ENCODE measurements at places on chromosomes 2 and 18. TPM values are rescaled to one million over a fixed set of nuclear protein-coding genes. Genes with fewer than 3 reads are reported as not detected.
A peak's percentile ranks its signal among the peaks of the same experiment; 100 is the strongest.

DNA sequence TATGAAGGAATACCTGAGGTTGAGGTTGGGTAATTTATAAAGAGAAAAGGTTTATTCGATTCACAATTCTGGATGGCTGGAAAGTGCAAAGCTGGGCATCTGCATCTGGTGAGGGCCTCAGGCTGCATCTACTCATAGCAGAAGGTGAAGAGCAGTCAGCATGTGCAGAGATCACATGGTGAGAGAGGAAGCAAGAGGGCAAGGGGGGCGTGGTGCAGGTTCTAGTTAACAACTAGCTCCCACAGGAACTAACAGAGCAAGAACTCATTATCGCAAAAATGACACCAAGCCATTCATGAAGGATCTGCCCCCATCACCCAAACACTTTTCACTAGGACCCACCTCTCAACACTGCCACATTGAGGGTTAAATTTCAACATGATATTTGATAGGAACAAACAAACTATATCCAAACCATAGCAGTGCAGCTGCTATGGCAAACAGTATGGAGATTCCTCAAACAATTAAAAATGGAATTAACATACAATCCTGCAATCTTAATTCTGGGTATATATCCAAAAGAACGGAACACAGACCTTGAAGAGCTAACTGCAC lies 72.8 kb upstream of the LDLRAD4 start:
- DNase-seq = no peak

GRCh38 chr2:10413991-10414451 lies 34.1 kb downstream of the ODC1 start:
- no peak for DNase-seq

Gene CD28
- 5.5 TPM for total RNA-seq

Gene PCBP1
- total RNA-seq = 80.8 TPM

DNA sequence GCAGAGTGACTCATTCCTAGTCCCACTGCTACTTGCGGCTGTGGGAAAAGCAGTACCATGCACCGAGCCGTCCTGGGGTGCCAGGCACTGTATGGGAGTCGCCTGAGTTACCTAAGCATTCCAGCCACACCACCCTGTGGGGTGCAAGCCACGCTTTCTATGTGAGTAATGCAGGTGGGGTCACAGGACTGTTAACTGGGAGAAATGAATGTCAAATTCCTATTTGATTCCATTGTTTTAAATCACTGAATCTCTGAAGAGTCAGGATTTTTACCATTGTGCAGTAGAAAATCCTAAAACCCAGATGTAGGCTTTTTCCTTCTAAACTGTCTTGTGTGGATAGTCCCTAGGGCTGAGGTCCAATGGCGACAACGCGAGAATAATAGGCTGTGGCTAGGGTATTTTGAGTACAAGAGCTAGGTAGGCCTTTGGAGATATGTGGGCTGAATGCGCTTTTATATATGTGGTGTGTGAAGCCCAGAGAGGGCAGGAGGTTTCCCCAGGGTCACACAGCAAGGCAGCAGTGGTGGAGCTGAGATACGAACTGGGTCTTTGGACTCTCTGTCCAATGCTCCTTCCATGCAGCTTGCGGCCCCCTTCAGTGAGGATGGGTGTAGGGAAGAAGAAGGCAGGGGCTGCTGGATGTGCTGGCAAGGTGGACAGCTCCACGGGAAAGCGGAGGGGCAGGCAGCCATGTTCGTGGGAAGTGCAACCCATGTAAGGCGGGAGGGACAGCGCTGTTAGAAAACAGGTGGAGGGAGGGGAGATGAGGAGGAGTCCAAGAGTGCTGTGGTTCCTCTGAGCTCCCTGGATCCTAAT lies 83.2 kb downstream of the DDX1 start:
- no peak for DNase-seq

Gene DGKD
- total RNA-seq = 27.6 TPM

DNA sequence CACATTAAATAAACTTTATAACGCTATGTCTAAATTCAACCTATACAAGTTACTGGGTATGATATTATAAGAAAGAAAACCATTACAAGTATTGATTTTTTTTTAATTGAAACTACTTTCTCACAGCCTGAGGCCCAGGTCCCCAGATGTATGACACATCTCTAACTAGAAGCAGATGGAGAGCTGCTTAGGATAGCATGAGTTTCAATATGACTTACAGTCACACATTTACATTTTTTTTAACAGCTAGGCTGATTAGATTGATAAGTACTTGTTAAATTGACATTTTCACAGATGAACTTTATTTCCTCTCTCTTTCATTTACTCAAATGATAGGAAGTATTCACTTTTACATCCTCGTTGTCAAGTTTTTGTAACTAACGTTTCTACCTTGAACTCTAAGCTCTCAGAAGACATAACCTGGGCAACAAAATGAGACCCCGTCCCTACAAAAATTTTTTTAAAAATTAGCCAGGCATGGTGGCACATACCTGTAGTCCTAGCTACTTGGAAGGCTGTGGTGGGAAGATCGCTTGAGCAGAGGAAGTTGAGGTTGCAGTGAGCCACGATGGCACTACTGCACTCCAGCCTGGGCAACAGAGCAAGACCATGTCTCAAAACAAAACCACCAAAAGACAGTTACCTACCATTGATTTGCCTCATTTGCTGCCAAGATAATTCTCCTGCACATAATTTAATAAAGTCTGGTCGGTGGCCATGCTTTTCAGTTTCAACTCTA lies 52.4 kb downstream of the STK39 start:
- DNase-seq = no peak

Gene DNMT3A
- 36.7 TPM for total RNA-seq

DNA sequence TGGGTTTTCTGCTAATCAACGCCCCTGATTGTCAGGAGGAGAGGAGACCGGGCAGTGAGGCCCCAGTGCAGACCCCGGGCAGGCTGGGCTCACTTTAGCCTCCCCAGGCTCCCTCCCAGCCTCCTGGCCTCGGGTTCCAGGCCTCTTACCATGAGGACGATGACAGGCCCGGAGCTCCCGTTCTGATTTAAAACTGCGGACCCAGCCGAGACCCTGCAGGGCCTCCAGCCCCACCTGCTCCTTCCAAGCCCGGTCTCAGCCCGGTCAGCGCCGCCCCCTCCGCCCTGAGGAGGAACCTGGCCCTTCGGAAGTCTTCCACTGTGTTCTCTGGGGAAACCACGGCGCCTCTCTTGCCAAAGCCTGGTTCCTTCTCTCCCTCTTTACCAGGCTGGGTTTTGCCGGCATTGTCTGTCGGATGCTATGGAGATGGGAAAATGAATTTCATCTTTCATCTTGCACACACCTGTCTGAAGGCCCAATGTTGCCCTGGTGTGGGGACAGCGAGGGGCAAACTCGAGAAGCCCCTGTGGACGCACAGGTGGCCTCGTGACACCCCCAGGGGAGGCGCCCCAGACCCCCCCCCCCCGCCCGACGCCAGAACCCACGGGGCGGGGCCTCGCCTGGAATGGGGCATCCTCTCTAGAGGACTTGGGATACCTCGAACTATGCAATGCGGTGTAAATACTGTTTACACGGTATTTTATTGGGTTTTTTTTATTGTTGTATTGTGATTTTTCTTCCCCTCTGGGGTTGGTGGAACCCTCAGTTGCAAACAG lies 37.7 kb upstream of the CTDP1 start:
- no peak for DNase-seq

Gene BOK
- total RNA-seq = 17.9 TPM

DNA sequence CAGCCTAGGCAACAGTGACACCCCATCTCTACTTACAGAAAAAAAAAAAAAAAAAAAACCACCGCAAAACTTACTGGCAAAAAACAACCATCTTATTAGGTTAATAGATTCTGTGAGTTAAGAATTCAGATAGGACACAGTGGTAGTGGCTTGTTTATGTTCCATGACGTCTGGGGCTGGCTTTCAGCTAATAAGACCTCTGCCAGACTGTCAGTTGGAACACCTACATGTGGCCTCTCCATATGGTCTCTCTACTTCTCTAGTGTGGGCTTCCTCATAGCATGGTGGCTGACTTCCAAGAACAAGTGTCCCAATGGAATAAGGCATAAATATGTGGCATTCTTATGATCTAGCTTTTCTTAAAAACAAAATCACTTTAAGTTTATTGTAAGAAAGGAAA lies 94.0 kb upstream of the OTX1 start:
- peak; percentile 5 for DNase-seq

Gene CD207
- 5.3 TPM for total RNA-seq

GRCh38 chr2:160918906-160919503 lies 241.2 kb upstream of the TANK start:
- no peak for DNase-seq

Gene DPP10
- total RNA-seq = 1.1 TPM

DNA sequence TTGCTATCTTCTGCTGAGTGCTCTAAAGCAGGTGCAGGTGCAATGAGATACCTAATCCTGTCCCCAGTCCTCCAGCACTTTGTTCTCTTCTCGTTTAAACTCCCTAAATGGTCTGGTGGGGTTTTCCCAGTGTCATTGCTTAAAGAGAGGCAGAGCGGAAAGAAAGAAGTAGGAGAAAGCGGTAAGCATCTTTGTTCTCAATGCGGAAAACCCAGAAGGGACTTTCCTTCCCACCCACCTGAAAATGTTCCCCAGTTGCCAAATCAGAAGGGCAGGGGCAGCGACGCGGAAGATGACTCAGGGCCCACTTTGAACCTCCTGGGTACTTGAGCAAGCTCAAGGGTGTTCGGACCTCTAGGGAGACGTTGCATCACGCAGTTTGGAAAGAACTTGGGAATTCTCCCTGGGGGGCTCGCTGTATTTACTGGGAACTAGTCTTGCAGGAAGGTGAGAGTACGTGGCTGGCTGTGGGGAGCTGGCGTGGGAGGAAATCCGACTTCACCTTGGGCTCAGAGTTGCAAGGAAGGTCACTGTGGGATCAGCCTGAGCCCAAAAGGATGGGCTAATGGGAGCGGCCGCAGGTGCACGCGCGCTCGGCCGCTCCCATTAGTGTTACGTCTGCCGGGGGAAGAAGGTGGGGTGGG lies 589 bp upstream of the SGPP2 start:
- no peak for DNase-seq

Gene NT5DC4
- total RNA-seq = not detected

- no peak for DNase-seq
These were observed 376 bp downstream of the NDUFA10 start for GRCh38 chr2:240024766-240025165.

- no peak for DNase-seq
These were observed 290.8 kb upstream of the CXCR4 start for GRCh38 chr2:136408795-136409194.

DNA sequence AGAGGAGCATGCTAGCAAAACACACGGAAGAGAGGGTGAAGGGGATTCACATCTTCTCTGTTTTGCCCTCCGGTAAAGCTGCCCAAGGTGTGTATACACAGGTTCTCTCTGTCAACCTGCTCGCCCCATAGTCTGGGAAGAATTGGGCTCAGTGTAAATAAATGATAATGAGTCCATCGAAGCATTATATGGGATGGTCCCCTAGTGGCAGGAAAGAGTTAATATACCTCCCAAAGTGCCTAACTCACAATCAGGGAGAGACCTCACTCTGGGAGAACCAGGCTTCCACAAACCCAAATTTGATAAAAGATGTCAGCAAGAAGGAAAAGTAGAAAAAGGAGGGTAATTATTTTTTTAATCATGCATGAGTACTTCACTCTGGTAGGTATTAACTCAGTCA lies 262.2 kb upstream of the ZNF521 start:
- no peak for DNase-seq

DNA sequence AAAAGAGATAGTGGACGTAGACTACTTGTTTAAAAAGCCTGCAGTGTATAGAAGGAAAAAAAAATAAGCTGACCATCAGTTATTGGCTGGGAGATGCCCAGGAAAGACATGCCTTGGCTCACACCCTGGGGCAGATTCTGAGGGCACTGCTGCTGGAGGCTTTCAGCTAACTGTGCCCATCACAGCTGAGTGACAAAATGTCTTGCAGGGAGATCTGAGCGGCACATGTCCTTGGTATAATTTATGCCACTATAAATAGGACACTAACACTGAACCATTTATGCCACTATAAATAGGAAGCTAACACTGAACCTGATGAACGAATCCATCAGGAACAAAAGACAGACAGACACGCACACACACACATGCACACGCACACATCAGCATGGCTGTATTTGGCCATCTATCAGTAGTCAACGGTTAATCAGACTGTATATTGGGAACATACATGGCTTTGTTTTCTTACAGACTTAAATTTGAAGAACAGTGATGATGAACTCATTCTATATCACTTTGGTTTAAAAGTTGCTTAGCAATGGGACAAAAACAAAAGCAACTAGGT lies 68.2 kb upstream of the NOSTRIN start:
- peak; percentile 30 for DNase-seq

- DNase-seq = no peak
These were observed 48.1 kb downstream of the NUP35 start for GRCh38 chr2:183172220-183172887.

Gene ASXL3
- total RNA-seq = 6.1 TPM

Gene TGIF1
- 69.0 TPM for total RNA-seq

Gene IL1A
- total RNA-seq = 0.20 TPM

GRCh38 chr2:238499731-238500580 lies 73.2 kb downstream of the ASB1 start:
- no peak for DNase-seq

GRCh38 chr2:71781695-71782228 lies 328.4 kb downstream of the DYSF start:
- DNase-seq = no peak

GRCh38 chr2:33071591-33071990 lies 124.8 kb downstream of the LTBP1 start:
- DNase-seq = no peak

Gene DSC1
- total RNA-seq = 150 TPM

Gene UGT1A10
- not detected for total RNA-seq

DNA sequence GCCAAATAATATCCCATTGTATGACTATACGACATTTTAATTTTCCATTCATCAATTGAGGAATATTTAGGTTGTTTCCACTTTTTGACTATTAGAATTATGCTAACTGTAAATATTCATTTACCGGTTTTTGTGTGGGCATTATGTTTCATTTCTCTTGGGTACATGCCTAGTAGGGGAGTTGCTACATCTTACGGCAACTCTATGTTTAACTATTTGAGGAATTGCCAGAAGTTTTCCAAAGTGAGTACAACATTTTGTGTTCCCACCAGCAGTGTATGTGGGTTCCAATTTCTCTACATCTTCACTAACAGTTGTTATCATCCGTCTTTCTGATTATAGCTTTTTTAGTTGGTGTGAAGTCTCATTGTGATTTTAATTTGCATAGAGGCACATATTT lies 1.6 kb upstream of the KDSR start:
- DNase-seq = no peak

DNA sequence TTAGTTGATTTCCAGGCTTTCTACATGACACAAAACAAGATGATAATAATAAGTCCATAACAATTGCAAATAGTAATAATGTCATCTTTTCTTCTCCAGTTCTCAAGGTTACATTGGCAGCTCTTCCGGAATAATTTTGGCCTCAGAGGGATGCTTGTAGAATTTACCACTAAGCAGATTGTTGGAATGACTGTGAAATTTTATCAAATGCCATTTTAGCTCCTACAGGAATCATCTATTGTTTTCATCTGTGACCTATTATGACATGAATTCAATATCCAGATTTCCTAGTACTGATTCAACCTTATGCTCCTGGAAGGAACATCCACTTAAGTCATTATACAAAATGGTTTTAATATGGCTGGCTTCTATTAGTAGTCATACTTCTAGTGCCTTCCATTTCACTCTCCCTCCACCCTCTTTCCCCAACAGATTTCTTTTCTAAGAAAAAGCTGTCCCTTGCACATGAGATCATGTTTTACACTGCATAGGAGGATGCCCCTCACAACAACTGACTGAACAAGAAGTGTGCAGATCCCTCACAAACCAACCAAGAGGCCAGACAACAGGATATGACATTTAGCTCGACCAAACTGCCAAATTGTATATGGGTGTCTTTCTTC lies 200.0 kb downstream of the DNER start:
- peak; percentile 89 for DNase-seq

Measured in skin of body (tissue), 3 donors.